ENCODE measurements at places on chromosomes 12 and 14.

DNA sequence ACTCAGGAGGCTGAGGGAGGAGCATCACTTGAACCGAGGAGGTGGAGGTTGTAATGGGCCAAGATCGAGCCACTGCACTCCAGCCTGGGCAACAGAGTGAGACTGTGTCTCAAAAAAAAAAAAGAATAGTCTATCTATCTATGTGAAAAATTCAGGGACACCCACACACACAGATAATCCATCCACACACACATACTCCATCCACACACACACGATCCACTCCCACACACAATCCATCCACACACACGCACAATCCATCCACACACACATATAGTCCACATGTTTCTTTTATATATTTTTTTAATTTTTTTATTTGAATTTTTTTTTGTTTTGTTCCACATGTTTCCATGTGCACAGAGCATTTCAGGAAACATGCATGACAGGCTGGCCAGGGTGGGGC is 3.3 kb downstream of the SDS start:
- no peak for DNase-seq

DNA sequence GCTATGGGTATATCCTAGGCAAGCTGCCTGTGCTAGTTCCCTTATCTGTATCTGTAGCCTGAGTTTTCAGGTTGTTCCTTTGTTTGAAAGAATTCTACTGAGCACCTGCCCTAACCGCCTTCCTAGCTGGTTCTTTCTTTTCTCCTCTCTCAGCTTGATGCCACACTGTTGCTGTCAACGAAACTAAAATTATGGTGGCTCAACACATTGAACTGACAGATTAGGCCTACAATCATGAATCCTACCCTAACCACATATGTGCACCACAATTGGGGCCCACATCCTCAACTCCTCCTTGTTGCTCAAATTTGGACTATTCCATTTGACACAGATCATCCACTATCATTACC is 36.2 kb upstream of the RESF1 start:
- no peak for DNase-seq

DNA sequence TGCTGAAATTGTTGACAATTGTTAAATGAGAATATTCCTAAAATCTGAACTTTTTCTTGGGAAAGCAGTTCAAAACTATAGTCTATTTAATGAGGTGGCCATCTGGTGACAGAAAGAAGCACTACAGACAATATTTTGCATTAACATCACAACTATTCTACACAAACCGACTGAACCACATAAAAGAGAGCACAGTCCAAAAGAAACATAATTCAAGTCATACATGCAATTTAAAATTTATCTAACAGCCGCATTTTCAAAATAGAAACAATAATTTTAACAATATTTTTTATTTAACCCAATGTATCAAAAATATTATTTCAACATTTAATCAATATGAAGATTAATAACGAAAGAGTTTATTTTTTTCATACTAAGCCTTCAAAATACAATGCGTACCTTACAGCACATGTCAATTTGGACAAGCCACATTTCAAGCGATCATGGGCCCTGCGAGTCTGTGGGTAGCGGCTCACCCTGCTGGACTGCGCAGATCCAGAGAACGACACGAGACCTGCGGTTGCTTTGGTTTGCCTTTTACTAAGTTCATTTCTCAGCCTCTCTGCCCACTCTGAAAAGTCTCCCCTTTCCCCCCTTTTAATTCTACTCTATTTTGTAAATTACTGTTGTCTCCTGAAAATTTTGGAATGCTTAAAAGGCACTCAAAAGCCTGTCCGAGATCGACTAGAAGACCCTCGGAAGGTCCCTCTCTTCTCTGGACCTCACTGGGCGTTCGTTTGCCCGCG is 947 bp upstream of the LRRC9 start:
- DNase-seq: no peak

DNA sequence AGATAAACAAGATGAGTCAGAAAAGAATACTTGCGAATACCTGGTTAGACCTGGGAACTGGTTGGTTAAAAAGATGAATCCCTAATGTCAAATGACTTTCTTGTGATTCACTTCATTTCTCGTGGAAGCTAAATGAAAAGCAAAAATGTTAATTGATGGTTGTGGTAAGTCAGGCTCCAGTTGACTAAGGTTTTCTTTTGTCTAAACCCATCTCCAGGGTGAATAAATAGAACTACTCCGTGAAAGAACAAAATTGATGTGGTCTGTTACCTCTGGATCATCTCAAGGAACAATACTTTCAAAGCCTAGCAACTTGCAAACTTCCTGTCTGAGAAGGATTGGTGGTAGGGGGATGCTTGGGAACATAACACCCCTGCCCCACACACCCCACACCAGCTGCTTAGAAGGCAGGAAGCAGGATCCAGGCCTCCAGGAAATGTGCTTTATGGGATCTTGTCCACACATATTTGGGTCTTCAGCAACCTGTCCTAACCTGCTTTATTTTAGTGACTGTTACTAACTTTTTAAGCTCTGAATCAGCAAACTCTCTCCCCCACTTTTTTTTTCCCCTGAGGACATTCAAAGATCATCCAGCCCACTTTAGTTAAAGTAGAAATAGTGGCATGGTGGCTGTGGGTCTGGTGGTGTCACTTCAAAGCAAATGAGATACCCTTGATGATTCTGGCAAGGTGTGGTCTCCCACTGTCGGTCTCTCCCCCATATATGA is 60.4 kb upstream of the PTHLH start:
- DNase-seq: no peak

DNA sequence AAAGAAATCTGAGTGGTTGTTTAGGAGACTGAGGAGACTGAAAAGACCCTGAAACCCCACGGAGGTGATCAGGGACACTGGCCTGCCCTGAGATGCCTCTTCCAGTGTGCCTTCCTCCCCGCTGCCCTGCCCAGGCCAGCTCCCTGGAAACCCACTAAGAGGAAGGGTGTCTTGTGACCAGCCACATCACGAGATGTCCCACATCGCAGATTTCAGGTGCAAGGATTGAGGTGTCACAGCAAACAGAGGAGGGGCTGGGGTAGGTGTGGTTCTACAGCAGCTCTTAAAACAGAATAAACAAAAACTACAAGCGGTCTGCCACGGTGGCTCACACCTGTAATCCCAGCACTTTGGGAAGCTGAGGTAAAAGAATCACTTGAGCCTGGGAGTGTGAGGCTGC is 184.3 kb upstream of the C14orf180 start:
- DNase-seq: no peak

DNA sequence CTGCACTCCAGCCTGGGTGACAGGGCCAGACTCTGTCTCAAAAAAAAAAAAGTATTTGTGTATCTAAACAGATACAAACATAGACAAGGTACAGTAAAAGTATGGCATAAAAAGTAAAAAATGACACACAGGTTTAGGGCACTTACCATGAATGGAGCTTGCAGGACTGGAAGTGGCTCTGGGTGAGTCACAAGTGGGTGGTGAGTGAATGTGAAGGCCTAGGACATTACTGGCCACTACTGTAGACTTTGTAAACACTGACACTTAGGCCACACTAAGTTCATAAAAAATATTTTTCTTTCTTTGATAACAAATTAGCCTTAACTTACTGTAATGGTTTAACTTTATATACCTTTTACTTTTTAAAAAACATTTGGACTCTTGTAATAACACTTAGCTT is 38.0 kb upstream of the EIF5 start:
- DNase-seq: no peak

- DNase-seq: no peak
Measured at GRCh38 chr14:87084908-87085307, 908.1 kb downstream of the GALC start.

GRCh38 chr14:19743256-19743655 is at the start of gene OR4Q3:
Gene OR4Q3, plus strand, starts transcription at chr14:19743571.
- DNase-seq: no peak
